PC-3 (cell line): ENCODE measurements at places on chromosomes 2 and 18.

DNA sequence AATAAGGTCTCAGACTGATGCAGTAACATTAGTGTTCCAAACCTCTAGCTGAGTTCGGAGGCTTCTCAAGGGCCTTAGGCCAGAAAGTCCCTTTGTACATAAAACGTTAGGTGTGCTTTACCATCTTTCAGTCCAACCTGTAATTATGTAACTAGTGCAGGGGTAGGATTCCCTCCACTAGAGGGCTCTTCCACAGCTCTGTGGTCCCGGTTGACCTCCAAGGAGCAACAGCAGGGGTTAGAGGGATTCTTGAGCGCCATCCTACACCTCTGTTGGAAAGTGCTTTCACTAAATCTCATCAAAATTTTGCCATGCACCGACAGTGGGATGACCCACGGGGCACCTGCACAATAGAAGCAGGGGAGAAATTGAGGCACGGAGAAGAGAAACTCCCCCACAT, 155.8 kb upstream of the LRP1B start:
- peak; percentile 61 for DNase-seq

GRCh38 chr2:216696751-216697560, 1.6 kb upstream of the IGFBP5 start:
- peak; percentile 70 for DNase-seq

GRCh38 chr18:58922995-58923394, 58.3 kb downstream of the ZNF532 start:
- DNase-seq, result no peak

GRCh38 chr2:65791404-65791975, 359.1 kb upstream of the SPRED2 start:
- no peak for DNase-seq

DNA sequence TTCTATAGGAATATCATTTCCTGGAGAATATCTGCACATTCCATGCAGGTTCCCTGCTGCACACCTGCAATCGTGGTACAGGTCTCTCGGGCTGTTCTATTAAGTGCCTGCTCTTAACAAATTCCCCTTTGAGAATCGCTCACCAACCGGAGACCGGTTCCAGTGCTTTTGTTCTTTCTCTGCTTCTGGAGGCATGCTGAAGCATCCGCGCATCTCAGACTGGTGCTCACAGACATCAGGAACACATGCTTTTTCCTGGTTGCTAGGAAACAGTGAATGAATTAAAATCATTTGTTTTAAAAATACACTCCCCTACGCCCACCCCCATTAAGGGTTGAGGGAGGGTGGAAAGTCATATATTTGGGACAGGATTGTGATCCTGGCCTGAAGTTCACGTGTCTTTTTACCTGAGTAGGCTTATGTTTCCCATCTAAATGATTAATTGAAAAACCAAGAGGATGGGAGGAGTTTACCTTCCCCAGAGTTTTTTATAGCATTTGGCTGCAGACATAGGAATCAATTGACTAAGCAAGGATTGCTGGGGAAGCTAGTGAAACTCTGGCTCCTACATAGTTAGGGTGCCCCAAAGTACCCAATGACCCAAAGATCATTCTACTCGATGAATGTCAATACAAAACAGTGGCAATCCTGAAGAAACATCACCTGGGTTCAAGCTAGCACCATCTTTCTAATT, at the start of gene C2orf80:
TSS of gene C2orf80 (minus strand) at position 221 of the 694 bp plus-strand sequence. CDS start 3,044 bp downstream, outside the sequence.
- no peak for DNase-seq

DNA sequence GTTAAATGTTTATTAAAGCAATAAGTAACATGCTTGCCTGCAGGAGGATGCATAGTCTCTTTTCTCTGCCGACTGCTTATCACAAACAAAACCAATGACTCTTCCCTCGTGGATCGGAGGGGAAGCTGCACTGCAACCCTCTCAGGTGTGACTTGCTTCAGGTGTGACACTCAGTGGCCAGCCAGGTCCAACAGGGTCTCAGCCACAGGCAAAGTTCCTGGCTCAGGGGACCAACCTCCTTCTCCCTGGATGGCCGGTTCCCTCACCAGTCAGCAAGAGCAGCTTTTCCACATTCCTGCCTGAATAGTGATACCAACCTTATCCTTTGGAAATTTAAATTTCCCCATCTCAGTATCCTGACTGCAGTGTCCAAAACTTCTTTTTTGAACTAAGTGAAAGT, 383.5 kb downstream of the CMPK2 start:
- DNase-seq, result no peak

DNA sequence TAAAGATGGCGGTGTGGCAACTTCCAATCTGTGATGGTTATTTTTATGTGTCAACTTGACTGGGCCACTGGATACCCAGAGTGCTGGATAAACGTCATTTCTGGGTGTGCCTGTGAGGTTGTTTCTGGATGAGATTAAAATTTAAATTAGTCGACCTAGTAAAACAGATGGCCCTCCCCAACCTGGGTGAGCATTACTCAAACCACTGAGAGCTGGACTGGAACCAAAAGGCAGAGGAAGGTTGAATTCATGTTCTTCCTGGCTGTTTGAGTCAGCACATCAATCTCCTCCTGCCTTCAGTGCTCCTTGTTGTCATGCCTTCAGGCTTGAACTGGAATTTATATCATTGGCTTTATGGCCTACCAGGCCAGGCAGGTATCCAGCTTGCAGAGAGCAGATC, 190.8 kb upstream of the RGPD4 start:
- DNase-seq, result peak; percentile 80

DNA sequence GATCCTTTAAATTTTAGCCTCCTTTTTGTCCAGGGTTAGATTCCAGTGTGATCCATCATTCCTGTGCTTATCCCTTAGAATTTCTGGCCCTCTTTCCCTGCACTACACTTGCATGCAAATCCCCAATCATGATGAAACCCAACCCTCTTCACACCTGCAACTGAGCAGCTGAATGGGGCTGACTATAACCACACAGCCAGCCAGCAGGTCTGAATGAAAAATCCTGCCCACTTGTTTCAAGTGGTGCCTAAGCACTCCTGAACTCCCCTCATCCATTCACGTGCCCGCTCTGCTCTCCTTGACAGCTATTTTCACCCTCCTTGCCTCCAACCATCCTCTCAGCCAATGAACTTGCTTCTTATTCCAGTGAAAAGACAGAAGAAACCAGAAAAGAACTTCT, 80.5 kb upstream of the AFF3 start:
- DNase-seq, result no peak

- DNase-seq, result peak; percentile 35
These were observed 9.3 kb downstream of the TGOLN2 start for GRCh38 chr2:85318222-85319074.

DNA sequence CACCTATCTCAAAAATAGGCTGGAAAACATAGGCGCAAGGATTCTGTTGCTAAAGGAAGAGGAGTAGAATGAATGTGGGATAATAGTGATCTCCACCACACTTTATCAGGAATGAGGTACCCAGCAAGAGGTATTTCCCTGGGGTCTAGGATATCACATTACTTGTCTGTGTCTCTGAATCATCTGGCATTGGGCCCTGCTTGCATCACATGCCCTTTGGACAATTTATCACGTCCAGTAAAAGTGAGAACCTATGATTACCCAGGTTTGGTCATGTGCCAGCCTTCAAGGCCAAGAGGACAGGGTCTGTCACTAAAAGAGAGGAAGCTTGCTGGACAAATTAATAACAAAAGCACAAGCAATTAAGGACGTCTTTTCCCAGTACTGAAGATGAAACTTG, 11.4 kb upstream of the TRAPPC8 start:
- peak; percentile 44 for DNase-seq

GRCh38 chr2:12604341-12604740, 112.4 kb upstream of the TRIB2 start:
- no peak for DNase-seq

DNA sequence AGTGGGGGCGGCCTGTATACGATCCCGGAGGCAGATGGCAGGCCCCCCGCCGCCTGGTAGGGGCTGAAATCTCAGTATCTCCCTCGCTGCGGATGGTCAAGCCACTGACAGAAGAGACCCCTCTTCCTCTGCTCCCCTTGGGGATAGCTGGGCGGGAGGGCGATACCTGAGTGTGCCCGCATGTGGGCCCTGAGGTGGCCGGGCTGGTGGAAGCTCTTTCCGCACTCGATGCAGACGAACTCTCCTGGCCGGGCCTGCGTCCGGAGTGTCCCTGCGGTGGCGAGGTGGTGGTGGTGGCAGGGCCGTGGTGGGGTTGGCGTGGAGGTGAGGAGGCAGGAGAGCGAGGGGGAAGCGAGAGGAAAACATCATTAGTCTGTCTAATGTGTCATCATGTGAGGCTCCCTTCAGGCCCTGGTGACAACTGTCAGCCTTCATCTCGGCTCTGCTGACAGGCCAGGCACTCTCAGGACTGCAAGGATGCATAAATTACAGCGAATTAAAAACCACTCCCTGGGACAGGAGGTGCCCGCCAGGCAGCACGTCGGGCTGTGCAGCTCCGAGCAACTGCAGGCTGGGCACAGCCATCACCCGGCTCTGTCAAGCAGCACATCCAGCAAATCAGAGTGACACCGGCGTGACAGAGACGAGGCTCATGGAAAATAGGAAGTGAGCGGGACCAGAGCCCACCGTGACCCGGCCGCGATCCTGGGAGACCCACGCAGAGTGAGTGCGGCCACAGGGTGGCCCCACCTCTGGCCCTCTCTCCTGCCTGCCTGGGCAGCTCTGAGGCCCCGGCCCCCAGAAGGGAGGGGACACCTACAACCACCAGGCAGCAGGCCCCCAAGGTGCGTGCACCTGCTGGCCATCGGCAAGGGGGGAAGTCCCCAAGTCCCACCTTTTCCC, 123.5 kb downstream of the ZNF516 start:
- no peak for DNase-seq

DNA sequence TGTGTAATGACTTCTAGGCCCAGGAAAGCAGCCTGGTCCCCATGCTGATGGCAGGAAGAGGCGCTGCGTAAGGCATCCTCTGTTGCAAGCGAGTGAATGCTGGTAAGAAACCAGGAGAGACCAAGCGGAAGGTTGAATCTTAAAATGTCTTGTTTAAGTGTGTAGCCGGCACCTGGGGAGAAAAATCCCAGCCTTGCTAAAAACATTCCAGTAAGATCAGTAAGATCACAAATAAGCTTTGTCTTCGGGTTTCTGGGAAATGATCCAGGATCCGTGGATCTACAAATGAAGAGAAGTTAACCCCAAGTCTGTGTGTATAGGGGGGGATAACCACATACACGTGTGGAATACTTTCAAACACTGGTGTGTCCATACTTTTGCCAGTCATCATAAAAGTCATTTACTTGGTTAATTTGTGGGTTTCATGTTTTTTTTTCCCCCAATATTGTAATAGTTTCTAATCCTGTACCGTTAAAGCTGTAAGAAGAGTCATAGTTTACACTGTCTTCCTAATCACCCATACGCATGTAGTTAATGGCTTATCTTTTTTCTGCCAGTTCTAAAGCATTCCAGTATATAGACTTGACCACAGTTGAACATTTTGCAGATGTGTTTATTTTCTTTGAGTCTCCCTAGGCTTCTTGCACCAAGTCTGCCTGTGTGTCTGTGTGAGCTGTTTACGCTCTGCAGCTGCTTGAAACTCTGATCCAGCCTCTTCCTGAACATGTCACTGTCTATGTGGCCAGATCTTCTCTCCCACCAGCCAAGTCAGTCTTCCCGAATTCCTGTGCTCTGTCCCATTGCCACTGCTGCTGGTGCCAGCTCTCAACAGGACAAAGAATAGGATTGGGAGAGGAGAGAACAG, 135.9 kb upstream of the ARL4C start:
- DNase-seq, result peak; percentile 32
